ENCODE measurements at places on chromosomes 5 and 9.

DNA sequence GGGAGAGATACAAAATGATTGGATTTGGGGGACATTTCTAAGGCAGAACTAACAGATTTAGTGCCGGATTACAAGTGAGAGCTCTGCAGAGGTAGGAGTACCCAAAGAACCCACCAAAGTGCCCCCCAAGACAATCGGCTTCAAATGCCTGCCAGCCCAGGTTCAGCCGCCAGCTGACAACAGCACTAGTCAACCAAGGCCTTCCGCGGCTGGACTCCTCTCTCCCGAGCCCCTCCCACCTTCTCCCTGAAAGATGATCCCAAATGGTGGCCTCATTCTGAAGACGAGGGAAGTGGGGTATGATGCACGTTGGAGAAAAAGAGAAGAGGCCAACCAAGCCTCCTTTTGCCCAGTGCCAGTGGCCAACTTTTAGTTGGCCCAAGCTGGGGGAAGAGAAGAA is 210.4 kb upstream of the SLC30A5 start:
- no peak for DNase-seq

DNA sequence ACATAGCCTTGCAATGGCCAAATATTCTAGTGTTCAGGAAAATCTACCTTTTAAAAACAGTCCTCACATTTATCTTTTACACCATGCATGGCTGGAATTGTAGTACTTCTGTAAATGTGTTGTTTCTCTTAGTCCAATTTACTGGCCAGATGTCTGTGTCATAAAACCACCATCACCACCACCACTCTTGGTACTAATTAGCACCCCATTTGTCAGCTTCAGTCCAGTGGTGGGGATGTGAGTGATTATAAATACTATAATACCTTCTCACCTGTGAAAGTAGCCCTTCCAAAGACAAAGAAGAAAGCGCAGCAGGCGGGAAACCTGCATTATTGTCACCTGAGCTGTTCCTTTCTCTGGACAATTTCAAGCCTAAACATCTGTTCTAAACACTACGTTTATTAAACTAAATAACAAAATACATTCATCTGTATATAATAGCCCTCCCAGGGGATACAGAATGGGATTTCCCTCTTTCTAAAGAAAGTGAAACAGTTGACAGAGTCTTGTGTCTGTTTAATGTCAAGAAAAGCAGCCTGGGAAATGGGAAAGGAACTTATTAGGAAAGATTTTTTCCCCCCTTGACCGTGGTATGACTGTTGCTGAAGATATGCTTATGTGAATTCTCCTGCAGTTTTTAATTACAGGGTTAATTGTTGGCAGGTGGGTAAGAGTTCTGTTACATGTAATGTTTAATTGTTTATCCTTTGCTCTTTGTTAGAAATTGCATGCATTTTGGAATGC is 144.5 kb upstream of the NUDT12 start:
- DNase-seq: no peak

- no peak for DNase-seq
These were observed 6.1 kb downstream of the SCAI start for GRCh38 chr9:125137200-125137599.

DNA sequence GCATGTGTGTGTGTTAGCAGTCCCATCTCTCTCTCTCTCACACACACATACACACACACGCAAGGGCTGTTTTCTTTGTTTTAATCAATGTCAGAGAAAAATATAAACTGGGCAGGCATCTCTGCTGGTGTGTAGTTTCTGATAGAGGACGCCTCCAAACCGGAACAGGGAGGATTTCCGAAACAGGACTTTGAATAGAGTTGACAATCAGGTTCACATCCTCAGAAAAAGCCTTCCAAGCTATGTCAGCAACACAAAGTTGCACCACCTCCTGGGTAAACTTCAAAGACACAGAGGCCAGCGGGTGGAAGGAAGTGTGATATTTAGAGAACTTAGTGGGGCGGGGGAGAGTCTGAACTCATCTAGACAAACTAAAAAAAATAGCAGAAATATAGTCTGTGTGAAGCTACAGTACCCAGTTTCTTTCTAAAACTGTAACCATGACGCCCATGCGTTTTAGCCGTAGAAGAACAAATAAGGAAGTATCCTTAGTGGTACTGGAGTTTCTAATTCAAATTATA is 1.2 kb downstream of the ST8SIA4 start:
- peak; percentile 93 for DNase-seq

DNA sequence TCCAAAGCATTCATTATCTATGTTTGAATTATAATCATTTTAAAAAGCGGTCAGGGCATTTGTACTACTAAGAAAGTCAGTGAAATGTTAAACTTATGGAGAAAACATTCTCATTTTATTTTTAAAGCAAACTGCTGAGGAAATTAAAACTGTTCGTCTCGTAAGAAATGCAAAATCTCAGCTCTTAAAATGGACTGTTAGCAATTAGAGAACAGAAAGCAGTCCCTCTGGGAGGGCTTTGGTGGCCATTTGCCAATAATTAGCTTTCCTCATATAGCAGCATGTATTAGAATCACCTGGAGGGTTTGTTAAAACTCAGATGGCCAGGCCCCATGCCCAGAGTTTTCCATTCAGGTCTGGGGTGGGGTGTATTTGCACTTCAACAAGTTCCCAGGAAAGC is 120.7 kb upstream of the RASEF start:
- DNase-seq: no peak

DNA sequence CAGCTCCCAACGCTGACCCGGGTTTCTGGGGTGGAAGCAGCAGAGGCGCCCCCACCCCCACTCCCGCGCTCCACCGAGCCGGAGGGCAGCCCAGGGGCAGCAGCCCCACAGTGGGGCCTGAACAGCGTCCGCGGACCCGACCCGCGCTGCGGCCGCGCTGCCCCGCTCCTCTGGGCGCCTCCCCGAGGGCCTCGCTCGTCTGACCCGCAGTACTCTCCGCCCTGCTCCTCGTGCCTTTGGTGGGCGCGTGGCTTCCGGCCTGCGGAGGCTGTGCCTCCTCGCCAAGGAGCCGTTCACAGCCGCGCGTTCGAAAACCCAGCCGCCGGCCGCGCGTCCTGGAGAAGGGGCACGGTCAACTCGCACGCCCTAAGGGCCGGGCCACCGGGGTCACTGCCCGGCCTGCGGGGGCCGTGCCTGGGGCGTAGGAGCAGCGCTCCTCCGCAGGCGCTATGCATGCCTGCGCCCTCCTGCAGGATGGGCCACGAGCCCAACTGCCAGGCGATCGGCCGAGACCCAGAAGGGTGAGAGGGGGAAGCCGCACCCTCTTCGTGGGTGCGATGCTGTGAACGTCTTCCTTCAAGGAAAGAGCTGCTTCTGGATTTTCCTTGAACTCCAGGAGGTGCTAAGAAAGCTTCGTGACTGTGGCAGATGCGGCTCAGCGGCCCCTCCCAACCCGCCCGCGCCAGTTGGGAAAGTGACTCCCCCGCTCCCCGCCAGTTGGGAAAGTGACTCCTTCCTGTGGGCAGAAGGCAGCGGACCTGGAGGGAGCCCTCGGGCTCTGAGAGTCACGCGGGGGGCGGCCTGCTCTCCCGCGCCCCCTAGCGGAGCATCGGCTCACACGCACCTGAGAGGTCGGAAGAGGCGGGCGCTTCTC is 82.7 kb downstream of the HSD17B3 start:
- DNase-seq: no peak

GRCh38 chr9:109272045-109272444 is 48.8 kb downstream of the EPB41L4B start:
- no peak for DNase-seq

GRCh38 chr5:82387001-82387818 is 109.1 kb upstream of the RPS23 start:
- DNase-seq: no peak

GRCh38 chr9:137552022-137552768 is 516 bp downstream of the MRPL41 start:
- DNase-seq: peak; percentile 46

DNA sequence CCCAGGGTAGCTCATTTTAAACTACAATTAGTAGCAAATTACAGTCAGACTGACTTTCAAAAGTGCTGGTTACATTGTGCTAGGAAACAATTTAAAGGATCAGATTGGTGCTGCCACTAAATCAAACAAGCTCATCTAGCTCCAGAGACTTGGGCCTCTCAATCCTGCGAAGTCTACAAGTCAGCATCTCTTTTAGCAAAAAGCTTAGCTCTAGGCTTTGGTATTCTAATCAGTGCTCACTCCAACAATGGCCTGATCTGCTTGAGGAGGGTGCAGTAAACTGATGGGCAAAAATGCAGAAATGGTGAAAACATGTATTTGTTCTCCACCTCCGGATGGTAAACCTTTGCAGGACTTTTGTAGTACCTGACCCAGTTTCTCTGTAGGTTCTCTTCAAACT is 47.0 kb upstream of the SEMA6A start:
- DNase-seq: no peak

DNA sequence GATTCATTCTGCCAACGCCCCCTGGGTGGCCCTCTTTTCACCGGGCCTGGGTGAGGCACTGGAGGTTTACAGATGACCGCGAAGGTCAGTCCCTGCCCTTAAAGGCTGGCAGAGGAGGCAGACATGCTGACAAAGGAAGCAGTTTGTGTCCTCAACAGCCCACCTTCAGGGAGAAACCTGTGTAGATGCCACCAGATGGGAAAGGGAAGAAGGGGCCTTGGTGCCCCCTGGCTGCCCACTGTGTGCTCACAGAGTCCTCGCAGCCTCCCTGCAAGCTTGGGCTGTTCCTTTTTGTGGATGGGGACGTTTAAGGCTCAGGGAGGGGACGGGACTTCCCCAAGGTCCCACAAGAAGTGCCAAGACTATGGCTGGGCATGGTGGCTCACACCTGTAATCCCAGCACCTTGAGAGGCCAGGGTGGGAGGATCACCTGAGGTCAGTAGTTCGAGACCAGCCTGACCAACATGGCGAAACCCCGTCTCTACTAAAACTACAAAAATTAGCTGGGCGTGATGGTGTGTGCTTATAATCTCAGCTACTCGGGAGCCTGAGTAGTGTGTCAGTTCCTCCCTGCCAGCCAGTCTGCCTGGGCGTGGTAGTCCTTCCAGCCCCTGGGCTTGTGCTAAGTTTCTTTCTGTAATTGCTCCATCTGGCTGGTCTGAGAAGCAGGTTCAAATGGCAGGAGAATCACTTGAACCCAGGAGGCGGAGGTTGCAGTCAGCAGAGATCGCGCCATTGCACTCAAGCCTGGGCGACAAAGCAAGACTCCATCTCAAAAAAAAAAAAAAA is 36.2 kb downstream of the NEK6 start:
- no peak for DNase-seq

- no peak for DNase-seq
These were observed 4.6 kb upstream of the GLE1 start for GRCh38 chr9:128499920-128500319.

GRCh38 chr5:95734906-95735305 is 3.8 kb downstream of the RHOBTB3 start:
- DNase-seq: no peak

DNA sequence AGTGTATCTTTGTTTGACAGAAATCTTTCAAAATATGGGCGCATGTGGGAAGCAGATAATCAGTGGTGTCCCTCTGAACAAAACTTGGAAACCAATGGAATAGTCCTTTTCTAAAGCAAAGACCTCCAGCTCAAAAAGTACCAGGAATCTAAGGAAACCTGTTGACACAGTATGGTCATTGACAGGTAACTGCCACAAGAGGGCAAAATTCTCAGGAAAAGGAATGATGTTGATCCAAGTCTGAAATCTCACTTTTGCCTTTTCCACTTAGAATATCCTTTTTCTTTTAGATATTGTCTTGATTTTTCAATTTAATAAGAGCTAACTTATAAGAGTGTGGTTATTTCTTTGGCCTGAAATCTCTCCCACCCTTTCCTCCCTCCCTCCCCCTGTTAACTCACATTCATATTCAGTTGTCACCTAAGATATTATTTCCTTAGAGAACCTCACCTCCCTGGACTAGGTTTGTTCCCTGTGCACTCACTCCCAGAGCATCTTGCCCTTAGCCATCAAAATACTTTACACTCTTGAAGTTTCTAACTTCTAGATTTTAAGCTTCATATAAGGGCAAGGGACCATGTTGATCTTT is 59.0 kb upstream of the BARX1 start:
- DNase-seq: peak; percentile 47

GRCh38 chr9:4686584-4686983 is 7.2 kb downstream of the CDC37L1 start:
- DNase-seq: no peak

DNA sequence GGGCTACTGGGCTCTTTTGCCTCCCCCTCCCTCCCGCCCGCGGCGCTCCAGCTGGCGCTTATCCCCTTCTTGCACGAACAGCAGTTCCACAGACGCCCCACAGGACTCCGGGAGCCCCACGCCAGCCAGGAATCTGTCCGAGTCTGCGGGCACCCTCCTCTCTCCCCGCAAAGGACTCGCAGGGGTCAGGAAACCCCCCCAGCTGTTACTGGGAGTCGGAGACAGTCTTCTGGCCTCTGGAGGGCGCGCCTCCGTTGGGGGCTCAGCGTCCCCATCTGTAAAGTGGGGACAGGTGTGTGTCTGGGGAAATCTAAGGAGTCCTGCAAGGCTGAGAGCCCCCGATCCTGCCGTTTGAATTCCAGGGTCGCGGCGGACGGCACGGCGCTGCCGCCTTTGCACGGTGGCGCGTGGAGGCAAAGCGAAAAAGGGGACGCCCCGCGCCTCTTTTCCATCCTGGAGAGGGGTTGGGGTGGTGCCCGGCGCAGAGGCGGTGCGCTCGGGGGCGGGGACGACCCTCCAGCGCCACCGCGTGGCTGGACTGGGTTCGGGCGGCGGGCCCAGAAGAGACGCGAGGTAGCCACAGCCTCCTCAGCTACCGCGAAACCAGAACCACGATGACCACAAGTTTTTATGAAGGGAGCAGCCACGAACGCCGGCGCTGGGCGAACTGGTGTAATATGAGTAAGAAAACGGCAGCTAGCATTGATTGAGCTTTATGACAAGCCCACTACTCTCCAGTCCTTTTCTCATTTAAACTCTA is 2.8 kb upstream of the CCIN start:
- peak; percentile 91 for DNase-seq

GRCh38 chr5:143442385-143442784 is 38.9 kb upstream of the NR3C1 start:
- DNase-seq: no peak

DNA sequence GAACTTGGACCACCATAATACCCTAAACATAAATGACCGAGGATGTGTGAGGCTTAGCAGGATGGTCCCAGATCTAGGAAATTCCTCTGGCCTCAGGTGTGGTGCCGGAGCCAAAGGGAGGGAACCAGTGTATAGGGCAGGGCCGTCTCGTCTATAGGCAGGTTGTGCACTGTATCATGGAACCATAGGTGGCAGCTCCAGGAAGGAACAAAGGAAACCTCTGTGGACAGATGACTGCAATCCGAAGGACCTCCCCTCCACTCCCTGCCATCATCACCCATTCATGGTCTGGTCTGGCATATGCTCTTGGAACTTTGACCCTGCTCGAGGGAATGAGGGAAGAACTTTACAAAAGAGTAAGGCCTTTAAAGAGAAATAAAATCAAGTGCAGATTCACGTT is 2.9 kb upstream of the MACIR start:
- no peak for DNase-seq

DNA sequence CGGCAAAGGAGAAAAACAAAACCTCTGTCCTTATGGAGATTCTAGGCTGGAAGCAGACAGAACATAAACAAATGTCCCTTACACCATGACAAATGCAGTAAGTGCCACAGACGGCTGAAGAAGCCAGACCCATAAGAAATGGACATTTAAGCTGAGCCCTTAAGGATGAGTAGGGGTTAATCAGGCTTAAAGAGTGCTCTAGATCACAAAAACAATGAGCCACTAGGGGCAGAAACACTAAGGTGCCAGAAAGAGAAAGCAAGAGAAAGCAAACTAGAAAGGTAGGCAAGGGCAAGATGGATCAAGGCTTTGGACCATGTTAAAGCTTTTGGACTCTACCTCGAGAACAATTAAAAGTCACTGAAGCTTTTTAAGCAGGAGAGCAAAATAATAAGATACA is 326.9 kb upstream of the WWC1 start:
- no peak for DNase-seq
